Stimulated activated CD8-positive, alpha-beta memory T cell treated with anti-CD3 and anti-CD28 coated beads, Interleukin-2, amount 100 ng/mL, for 1 hour (primary cell): ENCODE measurements at places on chromosomes 11 and 22.

GRCh38 chr11:81725701-81726100 lies 1008.0 kb downstream of the FAM181B start:
- DNase-seq: no peak

- DNase-seq: no peak
Measured at GRCh38 chr11:65606876-65607613, 7.0 kb downstream of the MAP3K11 start.

DNA sequence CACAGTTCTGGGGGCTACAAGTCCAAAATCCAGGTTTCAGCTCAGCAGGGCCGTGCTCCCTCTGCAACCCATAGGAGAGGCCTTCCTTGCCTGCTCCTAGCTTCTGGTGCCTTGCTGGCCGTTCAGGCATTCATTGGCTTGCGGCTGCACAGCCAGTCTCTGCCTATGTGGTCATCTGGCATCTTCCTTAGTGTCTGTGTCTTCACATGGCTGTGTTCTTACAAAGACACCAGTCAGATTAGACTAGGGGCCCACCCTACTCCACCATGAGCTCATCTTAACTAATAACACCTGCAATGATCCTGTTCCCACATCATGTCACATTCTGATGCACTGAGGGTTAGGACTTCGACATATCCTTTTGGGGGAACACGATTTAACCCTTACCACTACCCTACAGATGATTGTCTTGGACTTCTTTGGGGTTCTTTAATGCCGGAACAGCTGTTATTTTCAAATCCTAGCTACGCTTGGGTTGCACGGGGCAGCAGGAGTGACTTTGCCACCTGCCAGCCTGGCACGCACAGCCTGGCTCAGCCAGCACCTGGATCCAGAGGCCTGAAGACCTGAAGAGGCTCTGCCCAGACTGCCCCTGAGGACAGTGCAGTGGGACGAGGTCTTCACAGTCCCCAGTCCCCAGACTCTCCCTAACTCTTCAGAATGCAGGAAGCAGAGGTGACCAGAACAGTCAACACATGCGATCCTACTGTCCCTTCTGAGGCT lies 7.7 kb upstream of the NEAT1 start:
- DNase-seq: no peak

DNA sequence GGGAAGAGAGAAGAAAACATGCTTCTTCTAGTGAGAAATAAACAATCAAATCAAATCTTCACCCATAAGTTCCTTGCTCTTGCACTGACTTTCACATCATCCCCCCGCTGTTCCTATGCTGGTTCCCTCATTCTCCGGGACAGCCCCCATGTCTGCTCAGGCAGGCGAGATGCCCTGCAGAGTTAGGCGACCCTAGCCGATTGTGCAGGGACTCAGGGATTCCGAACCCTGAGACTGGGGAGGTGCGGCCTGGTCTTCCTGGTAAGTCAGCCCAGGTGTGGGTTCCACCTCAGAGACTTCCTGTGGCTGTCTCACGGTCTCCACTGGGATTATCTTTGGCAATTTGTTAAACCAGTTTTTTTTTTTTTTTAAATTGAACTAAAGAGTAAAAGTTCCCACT lies 6.6 kb downstream of the TTC38 start:
- no peak for DNase-seq

- DNase-seq: no peak
Measured at GRCh38 chr11:85809191-85809590, 1.8 kb downstream of the SYTL2 start.
